ENCODE measurements at places on chromosomes 12 and 14. TPM values are rescaled to one million over a fixed set of nuclear protein-coding genes. Genes with fewer than 3 reads are reported as not detected.
A peak's percentile ranks its signal among the peaks of the same experiment; 100 is the strongest.

- peak; percentile 25 for DNase-seq
These were observed 85.7 kb upstream of the E2F7 start for GRCh38 chr12:77151030-77151429.

DNA sequence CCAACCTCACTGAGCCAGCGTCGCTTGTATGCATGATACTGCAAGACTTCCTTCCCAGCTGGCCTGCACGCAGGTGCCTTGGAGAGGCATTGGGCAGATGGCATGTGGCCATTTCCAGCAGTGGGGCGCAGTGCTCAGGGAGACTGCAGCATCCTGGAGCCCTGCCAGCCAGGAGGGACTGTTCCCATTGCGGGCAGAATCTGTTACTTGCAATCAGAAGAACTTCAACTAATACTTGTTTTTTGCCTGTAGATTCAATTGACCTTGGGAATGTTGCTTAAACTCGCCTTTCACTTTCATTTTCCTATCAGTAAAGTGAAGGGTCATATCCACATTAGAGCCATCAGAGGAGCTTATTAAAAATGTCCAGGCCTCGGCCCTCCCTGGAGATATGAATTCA lies 29.8 kb downstream of the ANKRD9 start:
- no peak for DNase-seq

DNA sequence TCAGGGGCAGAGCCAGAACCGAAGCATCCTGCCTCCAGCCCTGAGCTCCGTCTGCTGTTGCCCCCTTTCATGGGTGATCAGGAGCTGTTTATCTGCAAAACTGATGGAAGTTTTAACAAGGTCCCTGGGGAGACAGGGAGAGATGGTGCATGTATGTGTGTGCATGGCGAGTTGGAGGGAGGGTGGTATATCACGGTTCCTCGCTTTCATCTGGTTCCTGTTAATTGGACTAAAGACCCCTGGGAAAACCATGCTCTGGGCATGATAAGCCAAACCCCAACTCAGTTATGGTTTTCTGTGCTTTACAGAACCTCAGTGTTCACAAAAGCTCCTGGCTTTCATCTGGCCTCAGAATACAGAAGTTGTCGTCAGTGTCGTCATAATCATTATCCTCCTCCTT lies 133.6 kb downstream of the KSR2 start:
- no peak for DNase-seq

DNA sequence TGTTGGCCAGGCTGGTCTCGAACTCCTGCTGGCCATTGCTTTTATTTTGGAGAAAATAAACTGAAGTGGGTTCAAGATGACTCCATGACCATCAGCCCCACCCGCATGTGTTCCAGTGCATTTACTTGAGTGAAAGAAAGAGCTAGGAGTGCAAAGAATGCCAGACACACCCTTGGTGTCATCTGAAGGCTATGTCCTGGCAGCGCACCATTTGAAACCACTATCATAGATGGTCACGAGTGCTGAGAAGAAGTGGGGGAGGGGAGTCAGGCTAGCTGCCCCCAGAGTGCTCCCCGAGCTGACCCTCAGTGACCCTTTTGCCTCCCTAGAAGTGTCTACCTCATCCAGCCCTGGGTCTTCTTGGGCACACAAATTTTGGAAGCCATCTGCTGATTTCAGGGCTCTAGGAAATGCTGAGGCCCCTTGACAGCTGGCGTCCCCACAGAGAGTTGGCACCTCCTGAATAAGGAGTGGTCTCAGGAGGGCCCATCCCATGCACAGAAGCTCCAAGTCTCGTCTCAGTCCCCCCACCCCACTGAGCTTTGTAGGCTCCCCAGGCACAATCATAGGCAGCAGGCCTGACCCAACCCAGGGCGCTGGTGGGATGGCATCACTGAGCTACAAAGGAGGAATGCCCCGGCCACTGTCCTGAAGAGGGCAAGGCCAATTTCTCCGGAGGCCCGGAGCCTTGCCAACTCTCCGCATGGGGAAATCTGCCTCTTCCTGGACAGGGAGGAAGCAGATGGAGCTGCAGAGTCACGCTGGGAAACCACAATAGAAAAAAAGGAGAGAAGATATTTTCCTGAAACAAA lies 28.0 kb downstream of the PXN start:
- DNase-seq: peak; percentile 73

The CIDEB gene
- total RNA-seq: 1.4 TPM

- DNase-seq: no peak
These were observed 88.5 kb downstream of the GXYLT1 start for GRCh38 chr12:42056130-42056529.

The KRT2 gene
- not detected for total RNA-seq

DNA sequence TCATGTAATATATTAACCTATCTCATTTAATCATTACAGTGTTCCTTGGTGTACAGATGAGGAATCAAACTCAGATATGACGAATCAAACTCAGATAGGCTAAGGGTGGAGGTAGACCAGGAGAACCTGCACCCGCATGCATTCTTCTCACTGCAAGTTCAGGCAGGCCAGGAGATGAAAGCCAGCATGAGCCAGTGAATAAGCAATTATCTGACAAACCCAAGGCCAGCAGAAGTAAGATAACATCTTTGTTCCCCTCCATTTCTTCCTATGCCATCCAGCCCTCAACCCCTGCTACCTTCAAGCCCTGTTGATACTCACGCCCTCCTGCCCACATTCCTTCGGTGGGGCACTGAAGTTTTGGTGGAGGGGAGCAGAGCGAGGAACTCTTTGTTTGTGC lies 152.2 kb downstream of the ETV6 start:
- DNase-seq: peak; percentile 76

GRCh38 chr12:117298648-117299225 lies 62.7 kb downstream of the NOS1 start:
- no peak for DNase-seq

- no peak for DNase-seq
These were observed 502.2 kb upstream of the RPL10L start for GRCh38 chr14:47153746-47154145.

GRCh38 chr12:98217257-98217656 lies 298.1 kb upstream of the TMPO start:
- DNase-seq: no peak

GRCh38 chr14:79660053-79660939 lies 551.0 kb downstream of the DIO2 start:
- DNase-seq: no peak

The CCDC184 gene
- total RNA-seq: 0.53 TPM

GRCh38 chr12:108939594-108939993 lies 59.7 kb downstream of the DAO start:
- DNase-seq: peak; percentile 37

DNA sequence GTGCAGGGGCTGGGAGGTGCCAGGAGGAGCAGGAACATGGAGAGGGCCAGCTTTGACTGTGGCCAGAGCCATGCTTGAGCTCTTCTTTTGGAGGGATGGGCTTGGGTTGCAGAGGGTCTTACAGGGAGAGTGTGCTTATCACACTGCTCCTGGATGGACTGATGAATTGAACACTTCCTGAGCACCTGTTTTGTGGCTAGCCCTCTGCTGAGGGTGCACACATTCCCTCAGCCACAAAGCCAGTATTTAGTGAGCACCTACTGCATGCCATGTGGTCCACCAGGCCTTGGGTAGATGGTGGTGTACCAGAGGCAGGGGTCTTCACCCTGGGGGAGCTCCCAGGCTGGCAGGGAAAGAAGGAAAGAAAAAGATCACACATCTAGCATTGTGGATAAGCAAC lies 118.9 kb downstream of the SLC25A47 start:
- DNase-seq: no peak

The B4GALNT3 gene
- total RNA-seq: 5.1 TPM

- DNase-seq: no peak
These were observed 33.0 kb downstream of the RNF34 start for GRCh38 chr12:121432740-121433480.

GRCh38 chr12:28955931-28956330 lies 193.1 kb upstream of the FAR2 start:
- no peak for DNase-seq

DNA sequence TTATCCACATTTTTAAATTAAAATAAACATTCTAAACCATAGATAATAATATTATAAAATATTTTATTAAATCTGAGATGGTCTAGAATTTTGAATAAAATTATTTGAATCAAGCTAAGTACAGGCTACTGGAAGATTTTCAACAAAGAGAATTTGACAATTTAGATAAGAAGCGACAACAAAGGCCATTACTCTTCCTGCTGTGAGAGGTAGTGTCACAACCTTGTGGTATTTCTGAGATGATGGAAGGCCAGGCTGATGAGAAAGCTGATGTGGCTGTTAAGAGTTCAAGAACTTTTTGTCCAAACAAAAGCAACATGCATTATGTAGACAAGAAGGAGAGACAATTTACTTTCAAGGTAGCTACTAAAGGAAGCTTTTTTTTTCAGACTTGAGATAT lies 43.7 kb upstream of the CNTN1 start:
- DNase-seq: no peak

DNA sequence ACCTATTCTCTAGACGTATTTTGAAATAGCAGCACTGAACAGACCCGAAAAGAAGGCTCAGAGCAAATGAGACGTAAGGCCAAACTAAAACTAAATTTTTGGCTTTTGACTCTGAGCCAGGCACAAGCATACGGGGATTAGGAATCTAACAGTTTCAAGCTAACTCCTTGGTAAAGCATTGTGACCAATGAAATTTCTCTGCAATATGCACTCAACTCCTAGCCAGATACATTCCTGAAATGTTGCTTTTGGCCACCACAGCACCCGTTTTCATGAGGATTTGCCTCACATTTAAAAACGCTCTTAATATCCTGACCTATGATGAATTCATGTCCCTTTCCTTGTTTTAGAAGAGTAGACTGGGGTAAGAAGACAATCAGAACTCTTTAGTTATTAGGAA lies 53.1 kb upstream of the NPFF start:
- no peak for DNase-seq

The MUCL1 gene
- not detected for total RNA-seq

GRCh38 chr14:105738638-105739037 lies 212.3 kb downstream of the TMEM121 start:
- DNase-seq: no peak

DNA sequence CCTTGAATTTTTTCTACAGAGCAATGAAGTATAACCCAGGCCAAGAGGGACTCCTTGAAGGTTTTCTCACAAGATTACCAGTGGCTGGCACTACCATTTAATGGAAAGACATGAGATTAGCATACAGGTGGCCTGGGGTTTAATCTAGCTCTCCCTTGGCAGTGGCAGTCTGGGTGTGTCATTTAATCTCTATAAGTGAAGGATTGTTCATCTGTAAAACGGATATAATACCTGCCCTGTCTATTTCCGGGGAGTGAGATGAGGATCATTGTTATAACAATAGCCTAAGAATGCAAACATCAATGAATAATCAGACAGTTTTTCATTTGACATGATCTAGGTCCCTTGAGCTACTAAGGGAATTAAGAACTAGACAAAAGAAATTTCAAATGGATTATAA lies 168.7 kb upstream of the CPNE8 start:
- DNase-seq: no peak

GRCh38 chr14:104228716-104229533 lies 90.5 kb downstream of the KIF26A start:
- DNase-seq: no peak

The TAS2R46 gene
- total RNA-seq: 2.5 TPM

The FITM1 gene
- total RNA-seq: 0.33 TPM

GRCh38 chr14:80798878-80799277 lies 142.7 kb downstream of the CEP128 start:
- DNase-seq: no peak

The SMCO2 gene
- total RNA-seq: not detected

DNA sequence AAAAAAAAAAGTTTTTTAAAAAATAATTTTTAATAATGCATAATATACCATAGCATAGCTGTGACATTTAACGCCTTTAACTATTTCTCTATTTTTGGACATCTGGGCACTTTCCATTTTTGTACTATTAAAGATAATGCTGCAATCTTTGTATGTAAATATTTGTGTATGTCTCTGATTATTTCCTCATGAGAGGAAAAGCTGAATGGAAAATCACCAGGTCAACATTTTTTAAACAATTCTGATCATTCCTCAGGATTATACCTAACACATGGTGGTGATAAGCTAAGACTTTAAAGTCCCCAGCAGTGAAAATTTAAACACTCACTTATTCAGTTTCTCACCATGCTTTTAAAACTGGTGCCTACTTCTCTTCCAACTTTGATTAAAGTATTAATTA lies 31.3 kb upstream of the NR1H4 start:
- DNase-seq: no peak

The TARBP2 gene
- total RNA-seq: 21.2 TPM

GRCh38 chr14:104288272-104288671 lies 149.9 kb downstream of the KIF26A start:
- no peak for DNase-seq

The KRT76 gene
- total RNA-seq: not detected

Data from mammary epithelial cell (primary cell).